HuH-7.5 (cell line): ENCODE measurements at places on chromosomes 6 and 20.

DNA sequence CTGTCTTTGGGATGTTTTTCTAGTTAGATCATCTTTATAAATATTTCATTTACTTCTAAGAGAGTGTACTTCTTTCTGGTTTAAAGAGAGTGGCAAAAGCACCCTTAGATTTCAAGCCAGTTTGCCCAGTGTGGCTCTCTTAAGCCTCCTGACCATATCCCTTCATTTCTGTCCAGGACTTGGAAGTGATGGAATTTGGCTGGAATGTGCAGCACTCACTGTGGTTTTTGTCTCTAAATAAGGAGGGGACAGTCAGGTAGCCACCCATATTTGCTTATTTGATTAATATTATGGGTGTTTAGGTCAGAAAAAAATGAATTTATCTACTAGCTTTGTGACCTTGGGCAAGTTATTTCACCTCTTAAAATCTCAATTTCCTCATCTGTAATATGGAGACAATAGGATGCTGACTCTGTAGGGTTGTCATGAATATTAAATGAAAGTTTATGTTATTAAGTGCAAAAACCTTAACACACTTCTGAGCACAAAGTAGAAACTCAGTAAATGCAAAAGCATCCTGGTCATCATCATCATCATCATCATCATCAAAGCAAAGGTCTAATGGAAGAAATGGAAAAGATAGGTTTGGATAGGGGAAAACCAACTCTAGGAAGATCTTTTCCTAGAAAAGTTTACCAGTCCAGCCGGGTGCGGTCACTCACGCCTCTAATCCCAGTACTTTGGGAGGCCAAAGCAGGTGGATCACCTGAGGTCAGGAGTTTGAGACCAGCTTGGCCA lies 3.1 kb downstream of the CRYBG1 start:
- DNase-seq: no peak

GRCh38 chr6:43339168-43339567 lies 30.3 kb downstream of the ZNF318 start:
- DNase-seq: no peak

- no peak for DNase-seq
Observed at GRCh38 chr6:159180001-159180400, 10.8 kb downstream of the FNDC1 start.

DNA sequence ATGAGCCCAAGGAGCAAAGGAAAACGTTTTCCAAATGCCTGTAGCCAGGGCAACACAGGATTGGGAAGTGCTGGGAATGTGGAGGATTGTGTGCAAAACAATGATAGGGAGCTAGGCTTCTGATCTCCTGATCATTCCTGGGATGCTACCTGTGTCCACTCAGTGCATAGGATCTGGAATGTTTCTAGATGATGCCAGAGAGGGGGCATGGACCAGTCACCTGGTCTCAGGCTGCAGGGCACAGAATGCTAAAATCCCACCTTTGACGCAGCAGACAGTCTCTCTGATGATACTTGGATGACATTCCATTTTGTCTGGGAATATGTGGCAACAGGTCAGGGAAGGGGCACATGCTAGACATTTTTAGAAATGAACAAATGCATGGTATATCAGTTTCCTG lies 128.9 kb downstream of the CLIC5 start:
- no peak for DNase-seq

DNA sequence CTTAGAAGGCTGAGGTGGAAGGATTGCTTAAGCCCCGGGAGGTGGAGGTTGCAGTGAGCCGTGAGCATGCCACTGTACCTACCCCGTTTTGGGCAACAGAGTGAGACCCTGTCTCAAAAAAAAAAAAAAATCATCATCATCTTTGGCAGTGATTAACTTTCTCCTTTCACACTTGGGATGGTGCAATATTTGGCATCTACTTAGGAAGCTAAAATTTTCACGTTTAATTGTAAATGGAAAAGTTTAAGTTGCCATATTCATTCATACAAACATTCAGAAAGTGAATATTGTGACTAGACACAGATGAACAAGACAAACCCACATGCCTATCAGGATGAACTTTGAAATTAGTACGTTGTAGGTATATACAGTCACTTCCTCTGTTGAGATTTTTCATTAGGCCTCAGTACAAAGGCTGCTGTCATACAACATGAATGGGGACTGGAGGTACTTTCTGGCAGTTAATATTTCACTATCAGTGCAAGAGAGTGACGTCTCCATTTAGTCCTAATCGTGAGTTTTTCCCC lies 10.3 kb downstream of the TOP1 start:
- DNase-seq: no peak

DNA sequence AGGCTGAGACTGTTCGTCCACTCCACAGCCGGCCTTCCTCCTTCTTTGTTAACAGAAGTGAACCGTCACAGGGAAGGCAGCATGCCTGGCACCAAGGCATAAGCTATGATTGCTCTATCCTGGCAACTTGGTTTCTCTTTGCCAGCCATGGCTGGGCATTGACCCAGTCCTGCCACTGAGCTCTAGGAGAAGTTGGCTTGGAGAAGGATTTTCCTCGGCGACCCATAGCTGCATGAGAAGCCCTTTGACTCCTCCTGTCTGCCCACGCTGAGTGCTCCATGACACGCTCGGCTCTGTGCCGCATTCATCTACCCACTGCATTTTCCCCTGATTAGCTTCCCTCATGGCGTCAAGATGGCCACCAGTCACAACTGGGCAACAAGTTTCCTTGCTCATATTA lies 111.8 kb upstream of the EXOC2 start:
- DNase-seq: no peak

GRCh38 chr6:108288742-108289141 lies 6.1 kb upstream of the AFG1L start:
- DNase-seq: no peak

- DNase-seq: no peak
Observed at GRCh38 chr6:75169689-75170586, 35.9 kb downstream of the COL12A1 start.

DNA sequence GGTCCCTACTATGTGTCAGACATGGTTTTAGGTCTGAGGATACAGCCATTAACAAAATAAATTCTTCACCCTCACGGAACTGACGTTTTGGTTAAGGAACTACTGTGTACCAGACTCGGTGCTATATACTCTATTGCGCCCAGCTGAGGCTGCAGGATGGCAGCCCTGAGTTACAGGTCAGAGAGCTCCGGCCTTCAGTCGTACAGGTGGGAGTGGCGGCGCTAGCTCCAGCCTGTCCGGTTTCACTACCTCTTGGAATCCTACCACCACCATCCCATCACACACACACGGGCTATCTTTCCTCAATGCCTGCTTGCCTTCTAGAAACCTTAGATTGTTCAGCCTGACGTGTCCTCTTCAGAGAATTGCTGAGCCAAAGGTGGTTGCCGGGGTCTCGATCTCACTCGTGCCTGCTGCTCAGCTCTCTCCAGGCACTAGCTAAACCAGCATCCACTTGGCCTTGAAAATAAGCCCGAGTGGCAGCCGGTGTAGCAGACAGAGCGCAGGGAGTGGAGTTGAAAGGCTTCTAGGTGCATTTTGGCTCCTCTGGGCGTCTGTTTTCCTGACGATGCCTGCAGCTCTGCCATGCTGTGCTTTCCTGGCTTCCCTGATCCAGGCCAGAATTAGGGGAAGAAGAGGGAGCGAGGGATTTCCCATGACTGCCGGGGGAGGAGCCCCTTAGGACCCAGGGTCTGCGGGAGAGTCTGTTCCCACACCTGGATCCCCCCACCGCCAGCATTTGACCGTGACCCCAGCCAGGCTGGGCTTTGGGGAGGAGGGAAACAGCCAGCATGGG lies 1.1 kb upstream of the TCF15 start:
- no peak for DNase-seq

DNA sequence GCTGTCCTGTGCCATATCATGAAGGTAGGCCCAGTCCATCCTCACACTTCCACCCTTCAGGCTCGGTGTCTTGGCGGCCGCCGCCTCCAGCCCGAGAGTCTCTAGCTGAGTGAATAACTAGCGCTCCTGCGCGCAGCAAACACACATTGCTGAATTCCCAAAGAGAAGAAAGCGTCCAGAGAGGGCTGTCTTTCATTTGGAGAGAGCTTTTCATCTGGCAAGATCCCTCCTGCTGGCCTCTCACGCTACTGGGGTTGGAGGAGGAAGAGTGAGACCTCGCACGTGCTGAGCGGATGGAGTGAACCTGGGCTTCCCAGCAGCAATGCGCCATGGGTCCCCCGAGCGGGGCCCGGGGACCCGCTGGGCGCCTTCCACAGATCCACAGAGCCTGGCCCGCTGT lies 73.2 kb downstream of the NCR2 start:
- no peak for DNase-seq

DNA sequence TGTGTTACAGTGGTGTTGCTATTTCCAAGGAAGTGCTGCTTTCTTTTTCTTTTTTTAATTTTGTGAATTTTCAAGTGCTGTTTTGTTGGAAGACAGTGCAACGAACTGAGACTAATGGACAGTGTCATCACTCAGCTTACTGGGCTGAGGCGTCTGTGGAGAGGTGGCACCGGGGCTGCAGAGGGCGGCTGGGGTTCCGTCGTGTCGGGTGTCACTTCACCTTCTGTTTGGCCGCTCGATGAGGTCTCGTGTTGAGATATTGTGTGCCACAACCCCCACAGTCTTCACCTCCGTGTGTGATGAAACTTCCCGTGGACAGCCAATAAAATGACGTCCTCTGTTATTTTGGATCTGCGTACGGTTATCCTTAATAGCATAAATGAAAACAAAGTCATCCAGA lies 149.4 kb upstream of the SNX9 start:
- DNase-seq: no peak

- no peak for DNase-seq
Observed at GRCh38 chr6:17817763-17818162, 111.0 kb upstream of the NUP153 start.

DNA sequence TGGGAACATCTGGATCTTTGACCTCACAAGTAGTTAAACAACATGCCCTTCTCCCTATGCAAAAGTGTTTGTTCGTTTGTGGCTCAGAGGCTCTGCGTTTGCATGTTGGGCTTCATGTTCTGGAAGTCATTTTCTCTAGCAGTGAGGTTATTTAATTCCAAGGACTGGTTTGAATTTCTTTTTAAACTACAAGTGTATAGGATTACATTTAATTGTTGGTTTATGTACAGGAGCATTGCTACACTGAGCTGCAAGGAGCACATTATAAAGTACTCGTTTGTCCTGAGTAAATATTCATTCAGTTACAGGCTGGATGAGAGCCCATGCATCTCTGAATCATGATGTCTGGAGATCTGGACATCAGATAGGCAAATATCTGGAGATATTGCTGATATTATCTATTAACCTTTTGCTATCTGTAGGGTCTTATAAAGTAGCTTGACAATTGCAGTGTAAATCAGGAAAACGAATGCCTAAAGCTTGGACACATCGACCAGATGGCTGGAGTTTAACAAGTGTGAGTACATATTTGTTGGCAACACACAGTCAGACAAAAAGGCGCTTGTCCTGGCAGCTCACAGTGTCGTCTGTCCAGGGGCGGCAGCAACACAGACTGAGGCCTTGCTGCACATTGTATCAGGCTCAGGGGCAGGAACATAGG lies 84.6 kb downstream of the PDE7B start:
- DNase-seq: no peak

- no peak for DNase-seq
Observed at GRCh38 chr20:3839328-3839727, 7.3 kb upstream of the MAVS start.

GRCh38 chr20:23939641-23940040 lies 48.9 kb downstream of the GGTLC1 start:
- no peak for DNase-seq

DNA sequence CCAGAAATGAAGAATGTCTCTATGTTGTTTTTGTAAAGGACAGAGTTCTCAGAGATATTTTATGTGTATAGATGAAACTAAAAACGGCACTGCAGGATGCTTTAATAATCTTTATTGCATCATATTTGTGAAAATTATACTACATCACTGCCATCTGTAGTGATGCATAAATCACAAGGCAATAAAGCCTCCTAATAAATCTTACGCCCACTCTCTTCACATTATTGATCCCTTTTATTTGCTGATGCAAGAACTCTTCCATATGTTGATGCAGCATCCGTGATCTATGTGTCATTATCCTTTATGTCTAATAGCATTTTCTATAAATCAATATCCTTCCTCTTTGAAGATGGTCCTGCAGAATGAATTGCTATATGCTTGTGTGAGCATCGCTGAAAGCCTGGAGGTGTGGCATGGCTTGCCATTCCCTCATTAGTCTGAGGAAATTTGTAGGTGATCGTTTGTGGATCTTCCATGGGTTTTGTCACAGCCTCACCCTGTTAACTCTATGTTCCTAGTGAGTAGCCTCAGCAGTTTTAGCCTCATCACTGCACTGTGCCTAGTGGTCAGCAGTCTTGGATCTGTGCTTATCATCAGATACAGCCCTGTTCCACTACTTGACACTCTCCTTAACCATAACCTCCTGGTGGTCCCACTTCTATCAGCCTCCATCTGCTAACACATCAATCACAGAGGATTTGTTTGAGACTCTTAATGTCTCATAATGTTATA lies 983.5 kb downstream of the EYS start:
- no peak for DNase-seq

DNA sequence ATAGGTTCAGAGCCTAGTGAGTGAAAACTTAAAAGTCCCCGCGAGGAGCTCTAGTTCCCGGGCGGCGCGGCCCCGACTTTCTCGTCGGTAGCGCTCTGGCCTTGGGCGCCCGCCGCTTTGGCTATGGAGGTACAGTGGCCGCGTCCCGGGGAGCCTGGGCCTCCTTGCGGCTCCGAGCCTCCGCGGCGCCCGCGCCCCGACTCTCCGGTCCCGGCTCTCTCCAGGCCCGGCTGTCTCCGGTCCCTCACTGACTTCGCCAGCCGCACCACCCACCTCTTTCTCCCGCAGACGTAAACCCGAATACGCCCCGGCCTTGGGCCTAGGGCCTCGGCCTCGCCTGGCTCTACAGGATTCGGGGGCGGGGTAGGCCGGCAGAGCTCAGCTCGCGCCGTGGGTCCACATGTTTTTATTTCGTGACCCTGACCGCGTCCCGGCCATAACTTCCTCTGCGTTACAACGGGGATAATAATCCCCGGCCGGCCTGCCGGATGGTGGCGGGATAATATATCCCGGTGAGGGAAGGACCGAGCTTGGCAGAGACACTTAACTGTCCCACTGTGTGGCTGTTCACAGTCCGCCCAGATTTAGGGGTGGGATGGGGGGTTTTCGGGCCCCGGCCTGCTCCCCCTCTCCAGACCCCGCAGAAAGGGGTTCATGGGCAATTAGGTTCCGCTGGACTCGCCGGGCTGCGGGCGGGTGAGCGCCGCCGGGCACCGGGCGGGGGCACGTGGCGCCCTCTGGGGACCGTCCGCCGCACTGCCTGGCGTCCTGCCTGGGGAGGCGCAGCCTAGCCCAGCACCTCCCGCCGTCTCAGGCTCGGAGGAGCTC lies 10.0 kb upstream of the TBX18 start:
- DNase-seq: peak; percentile 77

- DNase-seq: no peak
Observed at GRCh38 chr6:143525356-143525755, 13.8 kb upstream of the FUCA2 start.
